ENCODE measurements at places on chromosomes 3 and 15.

DNA sequence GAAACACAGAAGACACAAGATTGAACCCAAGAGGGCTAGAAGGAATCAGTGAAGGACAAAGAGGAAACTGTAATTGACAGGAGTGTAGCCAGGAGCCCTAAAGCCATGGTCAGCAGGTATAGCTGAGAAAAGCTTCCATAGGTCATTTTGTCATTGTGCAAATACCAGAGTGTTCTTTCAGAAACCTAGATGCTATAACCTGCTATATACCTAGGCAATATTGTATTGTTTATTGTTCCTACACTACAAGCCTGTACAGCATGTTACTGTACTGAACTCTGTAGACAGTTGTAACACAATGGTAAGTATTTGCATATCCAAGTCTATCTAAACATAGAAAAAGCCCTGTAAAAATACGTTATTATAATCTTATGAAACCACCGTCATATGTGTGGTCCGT is 119.3 kb upstream of the LRRFIP2 start:
- no peak for DNase-seq

- no peak for DNase-seq
These were observed 66.2 kb downstream of the SAMMSON start for GRCh38 chr3:70065696-70066253.

GRCh38 chr3:187900993-187901755 is 155.9 kb upstream of the BCL6 start:
- no peak for DNase-seq

- DNase-seq = no peak
These were observed 435.9 kb downstream of the NR2F2 start for GRCh38 chr15:96766366-96766765.

- DNase-seq = no peak
These were observed 73.2 kb upstream of the ARL6 start for GRCh38 chr3:97691354-97691753.

- no peak for DNase-seq
These were observed 835 bp downstream of the STOML1 start for GRCh38 chr15:73991260-73991659.

- no peak for DNase-seq
These were observed 60.3 kb downstream of the SLC6A6 start for GRCh38 chr3:14462738-14463137.

GRCh38 chr3:45646051-45646585 is 43.1 kb upstream of the SACM1L start:
- DNase-seq = no peak
